ENCODE measurements at places on chromosomes 7 and 10. TPM values are rescaled to one million over a fixed set of nuclear protein-coding genes. Genes with fewer than 3 reads are reported as not detected.

DNA sequence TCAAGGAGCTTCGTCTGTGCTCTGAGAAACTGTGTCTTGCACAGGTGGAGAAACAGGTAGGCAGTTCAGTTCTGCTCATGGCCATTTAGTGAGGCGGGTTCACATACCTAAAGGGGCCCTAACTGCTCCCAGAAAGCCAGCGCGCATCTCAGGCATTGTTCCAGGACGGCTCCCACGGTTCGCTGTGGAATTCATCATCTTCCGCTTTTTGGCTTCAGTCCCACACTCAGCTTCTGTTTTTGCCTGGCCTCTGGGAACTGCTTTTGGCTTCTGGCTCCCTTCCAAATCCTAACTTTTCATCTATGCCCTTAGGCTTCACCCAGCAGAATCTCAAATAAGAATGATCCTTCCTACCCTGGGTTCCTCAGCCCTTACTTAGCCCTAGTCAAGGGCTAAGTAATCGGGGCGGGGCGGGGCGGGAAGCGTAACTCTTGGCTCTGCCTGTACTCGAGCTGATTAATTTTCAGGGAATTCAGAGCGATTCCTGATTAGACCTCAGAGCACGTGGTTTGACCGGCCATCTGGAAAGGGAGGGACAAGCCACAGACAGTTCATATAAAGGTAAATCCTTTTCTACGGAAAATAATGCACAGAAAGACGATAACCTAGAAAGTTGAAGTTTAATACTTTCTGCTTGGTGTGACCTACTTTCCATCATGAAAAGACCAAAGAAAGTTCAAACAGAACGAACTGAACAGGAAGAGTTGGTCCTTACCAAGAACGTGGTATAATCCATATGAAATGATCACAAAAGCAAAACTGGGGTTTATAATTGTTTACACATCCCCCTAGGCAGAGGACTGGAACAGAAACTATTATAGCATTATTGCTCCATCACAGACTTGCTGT lies 105.7 kb downstream of the ST8SIA6 start:
- DNase-seq: no peak

DNA sequence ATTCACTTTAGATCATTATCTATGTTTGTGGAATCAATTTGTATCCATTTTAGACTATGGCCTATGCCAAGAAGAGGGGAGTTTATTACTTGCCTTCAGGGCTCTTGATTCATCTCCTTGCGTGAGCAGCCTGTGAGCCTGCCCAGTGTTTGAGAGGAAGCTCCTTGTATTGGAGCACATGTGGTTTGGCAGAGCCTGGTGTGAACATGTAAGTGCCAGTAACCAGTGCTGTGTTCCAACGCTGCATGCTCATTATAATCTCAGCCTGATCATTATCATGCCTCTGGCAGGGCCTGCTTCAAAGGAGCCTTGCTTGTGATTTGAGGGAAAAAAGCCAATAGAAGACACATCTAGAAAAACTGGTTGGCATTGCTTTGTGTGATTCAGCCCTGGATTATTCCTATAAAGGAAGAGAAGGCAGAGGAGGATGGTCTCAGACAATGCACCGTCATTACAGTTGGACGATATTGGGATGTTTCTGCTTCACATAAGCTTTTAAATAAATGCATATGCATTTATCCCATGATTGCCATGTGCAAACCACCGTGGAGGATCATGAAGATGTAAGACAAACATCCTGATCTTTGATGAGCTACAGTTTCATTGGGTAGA lies 203.4 kb upstream of the AHR start:
- no peak for DNase-seq

- no peak for DNase-seq
These were observed 4.7 kb upstream of the CYP17A1 start for GRCh38 chr10:102841827-102842345.

GRCh38 chr10:29279779-29280487 lies 8.9 kb upstream of the LYZL1 start:
- no peak for DNase-seq

DNA sequence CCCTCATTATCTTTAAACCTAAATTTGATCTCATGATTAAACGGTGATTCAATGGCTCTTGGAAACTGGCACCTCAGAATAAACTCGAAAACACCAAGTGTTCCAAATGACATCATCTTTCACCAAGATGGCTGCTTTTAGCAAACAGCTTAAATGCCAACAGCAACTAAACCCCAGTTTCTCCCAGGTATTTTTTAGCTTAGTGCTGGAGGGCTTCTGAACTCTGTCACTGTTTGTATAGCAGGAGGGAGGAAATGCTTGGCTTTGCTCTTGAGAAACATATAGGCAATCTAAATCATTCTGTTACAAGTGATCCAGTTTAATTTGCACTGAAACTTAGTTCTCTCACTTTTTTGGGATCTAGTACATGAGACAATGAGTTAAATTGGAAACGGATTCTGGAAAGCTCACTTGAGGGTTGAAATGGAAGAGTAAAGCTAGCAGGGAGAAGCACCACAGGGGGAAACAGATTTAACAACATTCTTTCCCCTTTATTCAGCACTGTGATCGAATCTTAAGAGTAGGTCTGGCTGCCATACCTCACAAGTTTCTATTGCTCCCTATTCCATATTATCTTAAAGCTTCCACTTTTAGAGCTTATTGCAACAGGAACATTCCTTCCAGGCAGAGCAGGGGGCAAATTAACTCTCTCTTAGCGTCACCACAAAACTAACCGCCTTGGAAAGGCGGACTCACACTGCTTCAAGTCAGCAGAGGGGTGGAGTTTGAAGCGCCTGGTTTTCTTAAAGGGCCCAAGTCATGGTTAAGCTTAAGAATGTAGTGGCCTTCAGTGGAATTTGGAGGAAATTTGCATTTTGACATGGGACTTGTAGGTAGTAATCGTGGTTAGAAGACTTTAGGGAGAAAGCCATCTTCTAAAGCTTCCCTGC lies 1.8 kb upstream of the CCDC6 start:
- DNase-seq: peak; percentile 27

DNA sequence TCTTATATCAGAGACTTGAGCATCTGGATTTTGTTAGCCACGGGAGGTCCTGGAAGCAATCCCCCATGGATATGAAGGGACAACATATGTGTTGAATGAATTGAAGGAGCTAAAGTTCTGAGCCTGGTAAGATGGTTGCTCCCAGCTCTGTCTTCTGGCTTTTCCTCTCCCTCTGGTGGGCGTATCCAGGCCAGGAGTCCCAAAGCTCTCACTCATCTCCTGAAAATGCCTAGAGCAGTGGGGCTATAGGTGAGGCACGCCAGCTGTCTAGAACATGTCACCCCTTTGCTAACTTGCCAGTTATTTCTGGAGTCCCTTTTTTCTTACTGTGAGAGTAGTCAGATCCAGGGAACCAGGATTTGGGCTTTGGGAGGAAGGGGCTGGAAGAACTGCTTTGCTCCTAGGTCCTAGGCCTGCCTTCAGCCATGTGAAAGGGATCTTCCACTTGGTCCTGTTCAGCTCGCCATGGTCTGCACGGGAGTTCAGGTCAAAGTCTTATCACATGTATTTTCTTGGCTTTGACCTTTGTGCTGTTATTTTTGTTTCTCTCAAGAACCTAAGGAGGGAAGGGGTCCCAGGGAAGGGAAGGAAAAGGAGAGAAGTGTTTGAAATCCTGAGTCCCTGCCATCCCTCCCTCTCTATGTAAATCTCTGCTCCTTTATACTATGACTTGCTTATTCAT lies 73.6 kb downstream of the MINPP1 start:
- no peak for DNase-seq

C7orf57 gene
- not detected for total RNA-seq

EGR2 gene
- 14.2 TPM for total RNA-seq

SPDYE8 gene
- not detected for total RNA-seq

All from neural crest cell (in vitro differentiated cells).